ENCODE measurements at places on chromosomes 12 and 14. TPM values are rescaled to one million over a fixed set of nuclear protein-coding genes. Genes with fewer than 3 reads are reported as not detected.

DNA sequence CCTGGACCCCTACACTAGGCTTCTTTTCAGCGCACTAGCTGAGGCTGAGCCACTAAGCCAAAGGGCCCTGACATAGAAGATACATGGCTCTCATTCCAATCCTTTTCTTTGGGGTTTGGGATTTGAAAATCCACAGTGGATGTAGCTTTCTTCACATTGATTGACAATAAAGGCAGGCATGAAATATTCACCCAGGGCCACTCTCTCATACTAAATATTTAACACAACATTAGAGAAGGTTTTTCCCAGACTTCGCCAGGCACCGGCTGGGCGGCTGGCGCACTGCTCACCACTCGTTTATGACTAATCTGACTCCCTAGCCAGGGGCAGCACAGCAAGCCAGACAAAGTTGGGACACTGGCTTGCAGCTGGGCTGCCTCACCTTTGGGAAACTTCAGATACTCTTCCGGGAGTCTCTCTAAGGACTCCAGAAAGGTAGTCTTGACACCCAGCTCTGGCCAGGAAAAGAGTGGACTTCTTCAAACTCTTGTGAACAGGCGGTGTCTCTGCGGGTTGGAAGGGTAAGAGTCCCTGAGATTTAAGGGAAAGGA is 699 bp upstream of the HOXC11 start:
- no peak for DNase-seq

The GUCY2C gene
- total RNA-seq: not detected

The NRXN3 gene
- total RNA-seq: 0.05 TPM

GRCh38 chr14:68557648-68558047 is 235.2 kb downstream of the ZFP36L1 start:
- no peak for DNase-seq

The HRK gene
- total RNA-seq: not detected

GRCh38 chr14:46368275-46368674 is 283.3 kb downstream of the RPL10L start:
- no peak for DNase-seq
